ENCODE measurements at places on chromosomes 6 and 20.

DNA sequence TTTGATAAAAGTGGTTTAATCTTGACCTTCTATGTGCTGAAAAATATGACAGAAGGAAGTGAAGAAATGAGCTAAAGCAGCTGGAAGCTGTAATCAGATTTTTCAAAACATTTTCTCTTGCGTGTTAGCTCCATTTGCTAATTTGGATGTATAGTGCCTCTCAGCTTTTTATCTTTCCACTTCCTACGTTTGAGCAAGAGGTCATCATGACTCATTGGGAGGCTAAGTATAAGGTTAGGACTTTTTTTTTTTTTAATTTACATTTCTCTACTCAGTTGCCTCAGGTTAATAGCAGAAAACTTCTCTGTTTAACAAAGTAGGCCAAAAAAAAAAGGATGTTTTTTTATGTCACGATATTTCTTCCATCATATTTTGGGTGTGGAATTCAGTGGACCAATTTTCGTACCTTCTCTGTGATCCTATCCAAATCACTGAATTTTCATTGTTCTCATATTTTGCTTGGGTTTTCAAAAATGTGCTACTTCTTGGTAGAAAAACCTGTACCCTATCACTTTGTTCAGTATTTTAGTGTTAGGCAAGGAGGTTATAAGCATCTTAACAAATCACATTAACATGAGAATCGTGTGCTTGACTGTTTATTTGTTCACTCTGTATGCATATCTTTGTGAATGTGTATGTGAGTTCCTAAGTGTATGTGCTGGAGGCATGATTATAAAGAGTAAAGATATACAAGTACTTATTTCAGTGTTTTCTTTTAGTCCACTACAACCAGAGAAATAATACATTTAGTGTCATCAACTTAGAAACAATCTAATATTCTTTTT, 1028.3 kb upstream of the EYS start:
- no peak for DNase-seq

DNA sequence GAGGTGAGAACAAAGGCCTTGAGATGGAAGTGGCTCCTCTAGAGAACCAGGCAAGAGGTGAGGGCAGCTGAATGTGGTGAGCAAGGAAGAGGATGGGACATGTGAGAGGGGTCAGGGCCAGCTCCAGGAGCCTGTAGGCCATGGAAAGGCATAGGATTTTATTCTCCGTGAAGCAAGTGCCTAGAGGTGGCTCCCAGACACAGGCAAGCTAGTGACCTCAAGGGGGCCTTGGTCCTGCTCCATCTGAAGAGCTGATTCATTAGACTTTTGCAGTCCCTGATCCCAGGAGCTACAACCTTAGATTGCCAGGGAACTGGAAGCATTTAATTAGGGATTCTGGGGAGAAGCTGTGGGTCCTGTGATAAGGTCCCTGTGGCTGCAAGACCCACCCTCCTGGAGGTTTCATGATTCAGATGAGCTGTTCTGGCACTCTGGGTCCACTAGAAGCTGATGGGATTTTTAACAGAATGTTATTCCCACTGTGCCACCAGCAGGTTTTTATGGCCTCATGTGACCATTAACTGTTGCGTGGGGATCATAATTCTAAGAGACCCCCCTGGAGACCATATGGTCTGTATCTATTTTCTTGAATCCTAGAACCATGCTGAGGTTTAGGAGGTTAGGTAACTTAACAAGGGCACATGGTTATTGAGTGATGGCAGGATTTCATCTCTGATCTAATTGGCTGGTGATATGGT, 90.5 kb downstream of the ELOVL5 start:
- no peak for DNase-seq

- DNase-seq: no peak
Measured at GRCh38 chr6:29980511-29980910, 38.2 kb downstream of the HLA-A start.

DNA sequence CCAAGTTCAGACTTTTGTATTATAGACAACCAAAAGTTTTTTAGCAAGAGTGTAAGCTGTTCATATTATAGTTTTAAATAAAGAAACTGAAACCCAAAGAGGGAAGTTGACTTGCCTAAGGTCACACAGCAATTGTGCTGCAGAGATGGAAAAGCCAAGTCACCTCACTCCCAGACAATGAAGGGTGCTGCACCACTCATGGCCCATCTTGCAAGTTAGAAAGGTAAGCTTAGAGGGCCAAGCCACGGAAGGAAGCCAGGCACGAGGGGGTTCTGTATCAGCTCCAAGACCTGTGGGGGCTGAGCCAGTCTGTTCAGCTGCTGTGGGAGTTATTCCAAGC, 860 bp downstream of the DEFB124 start:
- no peak for DNase-seq

DNA sequence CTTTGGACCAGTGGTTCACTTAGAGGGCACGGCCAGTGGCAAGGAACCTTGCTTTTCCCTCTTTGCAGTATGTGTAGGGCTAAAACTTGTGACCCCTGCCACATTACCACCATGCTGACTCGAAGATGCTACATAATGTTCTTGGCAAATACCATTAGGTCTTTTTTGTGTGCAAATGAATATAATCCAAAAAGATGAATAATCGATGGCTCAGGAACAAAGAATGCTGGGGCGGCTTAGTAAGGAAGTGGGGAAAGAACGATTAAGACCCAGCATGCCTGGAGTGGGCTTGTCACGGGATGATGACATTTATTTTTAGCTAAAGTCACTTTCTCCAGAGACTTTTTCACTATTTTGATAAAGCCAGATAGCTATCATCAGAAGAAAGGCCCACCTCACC, 23.1 kb downstream of the CMTR1 start:
- no peak for DNase-seq

DNA sequence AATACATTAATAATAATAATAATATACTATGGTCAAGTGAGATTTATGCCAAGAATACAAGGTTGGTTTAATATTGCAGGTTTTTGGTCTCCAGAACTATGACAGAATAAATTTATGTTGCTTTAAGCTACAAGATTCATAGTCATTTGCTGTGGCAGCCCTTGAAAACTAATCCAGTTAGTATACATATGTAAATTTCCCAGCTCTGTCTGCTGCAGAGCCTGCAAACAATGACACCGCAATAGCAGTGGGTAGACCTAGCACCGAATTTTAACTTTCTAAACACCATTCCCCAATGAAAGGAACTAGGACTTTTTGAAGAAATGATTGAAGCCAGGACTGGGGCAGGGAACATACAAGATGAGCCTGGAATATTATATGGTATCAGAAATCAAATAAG, 647.7 kb upstream of the NRSN1 start:
- DNase-seq: no peak

GRCh38 chr6:94213226-94213625, 793.9 kb upstream of the EPHA7 start:
- DNase-seq: no peak

DNA sequence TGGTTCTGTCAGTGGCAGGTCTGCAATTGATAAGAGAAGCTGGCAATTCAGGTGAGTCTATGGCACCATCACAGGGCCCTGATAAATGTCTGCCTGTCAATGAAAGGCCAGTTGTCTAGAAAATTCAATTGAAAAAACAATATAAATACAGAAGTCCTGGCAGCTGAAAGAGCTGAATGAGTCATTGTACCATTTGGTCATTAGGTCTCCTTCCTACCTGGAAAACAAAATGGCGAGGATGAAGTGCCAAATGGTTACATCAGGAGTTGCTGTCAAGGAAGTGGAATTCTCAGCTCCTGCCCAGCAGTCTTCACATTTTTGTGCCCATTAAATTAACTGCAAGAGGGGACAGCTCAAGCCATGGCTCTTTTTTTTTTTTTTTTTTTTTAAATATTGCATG, 37.7 kb downstream of the PEX7 start:
- no peak for DNase-seq

Measured in CD4-positive, alpha-beta T cell treated with Interleukin-15 for 4 hours (primary cell).